NB4 (cell line): ENCODE measurements at places on chromosomes 3 and 15.

GRCh38 chr3:69121513-69121912, 882 bp downstream of the LMOD3 start:
- DNase-seq = no peak

- DNase-seq = peak; percentile 62
These were observed 56.1 kb upstream of the SKIL start for GRCh38 chr3:170301405-170301804.

- DNase-seq = no peak
These were observed 37.1 kb downstream of the TJP1 start for GRCh38 chr15:29785136-29785535.

- no peak for DNase-seq
These were observed 100.7 kb downstream of the ASB7 start for GRCh38 chr15:100703032-100703578.

DNA sequence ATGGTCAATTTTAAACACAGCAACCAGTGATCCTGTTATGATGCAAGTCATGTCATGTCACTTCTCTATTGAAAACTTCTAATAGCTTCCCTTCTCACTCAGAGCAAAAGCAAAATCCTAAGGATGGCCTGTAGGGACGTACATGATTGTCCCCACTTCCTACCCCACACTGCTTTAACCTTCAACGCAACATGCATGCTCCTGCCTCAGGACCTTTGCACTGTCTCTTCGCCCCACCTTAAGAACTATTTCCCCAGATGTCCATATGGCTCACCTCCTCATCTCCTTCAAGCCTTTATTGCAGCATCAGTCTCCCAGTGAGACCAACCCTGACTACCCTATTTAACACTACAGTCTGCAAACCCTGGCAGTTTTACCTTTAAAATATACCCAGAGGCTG, 214.1 kb upstream of the CHRM5 start:
- DNase-seq = no peak

GRCh38 chr15:80561500-80561899, 133.6 kb upstream of the ABHD17C start:
- no peak for DNase-seq

- DNase-seq = no peak
These were observed 36.0 kb downstream of the PDIA5 start for GRCh38 chr3:123102826-123103225.

- no peak for DNase-seq
These were observed 2.4 kb downstream of the UROC1 start for GRCh38 chr3:126515066-126515706.

GRCh38 chr15:88956906-88957305, 43.7 kb upstream of the MFGE8 start:
- DNase-seq = no peak
